Cardiac ventricle fibroblast (primary cell): ENCODE measurements at places on chromosomes 16 and 17. TPM values are rescaled to one million over a fixed set of nuclear protein-coding genes. Genes with fewer than 3 reads are reported as not detected.

Gene HSD11B2
- total RNA-seq: 0.93 and 2.0 TPM in 2 replicates

Gene TBC1D16
- total RNA-seq: 56.9 and 64.1 TPM in 2 replicates

Gene MYL11
- total RNA-seq: not detected in 2 replicates

Gene DHX8
- 25.5 and 34.6 TPM in 2 replicates for total RNA-seq
